ENCODE measurements at places on chromosomes 3 and 15. TPM values are rescaled to one million over a fixed set of nuclear protein-coding genes. Genes with fewer than 3 reads are reported as not detected.

ST3GAL6 gene
- total RNA-seq: 27.6 TPM

SPINK8 gene
- not detected for total RNA-seq

UBE2E2 gene
- 34.1 TPM for total RNA-seq

ATP10A gene
- total RNA-seq: not detected

GOLGA8S gene
- total RNA-seq: 0.04 TPM

COLQ gene
- total RNA-seq: 0.25 TPM

PSTPIP1 gene
- 1.0 TPM for total RNA-seq

UROC1 gene
- total RNA-seq: not detected

ROPN1 gene
- total RNA-seq: not detected

SYNPR gene
- not detected for total RNA-seq

TM4SF18 gene
- total RNA-seq: 81.6 TPM

P3H2 gene
- total RNA-seq: 1.3 TPM

ESYT3 gene
- not detected for total RNA-seq

MKRN2 gene
- 35.9 TPM for total RNA-seq

C2CD4B gene
- 9.2 TPM for total RNA-seq

IRAK2 gene
- 26.1 TPM for total RNA-seq

GOLGA6A gene
- not detected for total RNA-seq

PPP2R3A gene
- total RNA-seq: 7.5 TPM

GATA2 gene
- 16.2 TPM for total RNA-seq

SAMMSON gene
- not detected for total RNA-seq

SQOR gene
- total RNA-seq: 94.7 TPM

CILP gene
- not detected for total RNA-seq

FYCO1 gene
- total RNA-seq: 21.2 TPM

SH3GL3 gene
- 0.07 TPM for total RNA-seq

ANKRD63 gene
- total RNA-seq: not detected

ACKR4 gene
- total RNA-seq: 4.4 TPM

RBP2 gene
- total RNA-seq: not detected

PPARG gene
- 6.1 TPM for total RNA-seq

ZDHHC23 gene
- total RNA-seq: 6.1 TPM

PRSS50 gene
- total RNA-seq: not detected

SPESP1 gene
- 4.0 TPM for total RNA-seq

HRG gene
- not detected for total RNA-seq

BCL2A1 gene
- total RNA-seq: 2.1 TPM

SSUH2 gene
- total RNA-seq: not detected

WNT5A gene
- total RNA-seq: 0.07 TPM

LRRC31 gene
- total RNA-seq: not detected
